ENCODE measurements at places on chromosomes 5 and 9.

DNA sequence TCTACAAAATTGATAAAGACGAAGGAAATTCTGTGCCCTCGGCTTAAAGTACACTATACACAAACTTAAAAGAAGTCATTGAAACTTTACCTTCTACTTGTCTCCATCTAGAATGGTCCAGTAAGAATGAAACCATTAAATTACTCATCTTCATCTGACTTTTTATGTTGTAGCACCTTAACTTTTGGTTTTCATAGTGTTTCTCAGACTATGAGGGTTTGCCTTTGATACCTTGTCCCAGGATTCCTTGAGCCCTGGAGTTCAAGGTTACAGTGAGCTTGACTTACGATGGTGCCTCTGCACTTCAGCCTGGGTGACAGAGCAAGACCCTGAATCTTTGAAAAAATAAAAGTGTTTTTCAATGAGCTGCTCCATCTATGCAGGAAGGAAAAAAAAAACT is 132.2 kb downstream of the CDC42SE2 start:
- DNase-seq, result no peak

GRCh38 chr9:121324316-121324715 is 45.7 kb downstream of the STOM start:
- DNase-seq, result no peak

- DNase-seq, result no peak
Measured at GRCh38 chr9:70772601-70773000, 348.8 kb downstream of the TRPM3 start.

GRCh38 chr5:139488260-139488659 is 5.7 kb upstream of the STING1 start:
- no peak for DNase-seq

- no peak for DNase-seq
Measured at GRCh38 chr5:148014276-148014675, 49.5 kb upstream of the SPINK5 start.

DNA sequence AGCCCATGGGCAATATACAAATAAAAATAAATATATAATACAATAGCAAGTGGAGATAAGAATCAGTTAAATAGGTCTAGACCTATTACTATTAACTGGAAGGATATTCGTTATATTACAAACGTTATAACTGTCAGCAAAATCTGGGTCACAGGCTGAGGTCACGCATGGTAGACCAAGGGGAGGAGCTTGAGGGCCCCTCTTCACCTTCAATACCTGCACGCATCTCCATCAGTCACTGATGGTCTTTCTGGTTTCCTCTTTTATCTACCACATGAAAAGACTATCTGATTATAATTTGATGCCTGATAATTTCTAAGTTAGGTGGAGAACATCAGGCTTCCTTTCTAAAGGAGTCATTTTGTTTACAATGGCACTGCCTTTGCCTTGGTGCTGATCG is 43.2 kb downstream of the MAT2B start:
- DNase-seq, result no peak

GRCh38 chr5:145776886-145777285 is 58.3 kb downstream of the PRELID2 start:
- DNase-seq, result no peak

DNA sequence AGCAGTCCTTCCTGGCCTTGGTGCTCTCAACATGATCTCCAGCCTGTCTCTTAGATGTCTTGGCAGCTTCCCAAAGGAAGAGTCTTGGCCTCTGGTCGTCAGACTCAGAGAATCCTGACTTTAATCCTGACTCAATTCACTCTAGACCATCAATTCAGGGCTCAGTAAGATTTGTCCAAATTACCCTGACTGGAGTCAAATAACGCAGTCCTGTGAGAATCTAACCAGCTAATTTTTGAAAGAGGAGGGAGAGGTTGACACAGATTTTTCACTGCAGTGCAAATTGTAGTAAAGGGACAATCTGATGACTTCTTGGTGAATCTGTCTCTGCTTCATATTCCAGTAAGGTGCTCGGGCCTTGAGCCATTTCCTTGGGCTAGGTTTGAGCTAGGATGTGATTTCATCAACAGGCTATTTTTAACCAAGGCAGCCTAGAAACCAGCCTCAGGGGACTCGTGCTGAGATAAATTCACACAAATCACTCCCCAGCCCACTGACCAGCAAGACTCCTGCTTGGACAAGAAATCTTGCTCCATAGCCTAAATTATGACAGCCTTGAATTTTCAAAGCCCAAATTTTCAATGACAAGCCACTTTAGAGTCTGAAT is 257.4 kb downstream of the ENC1 start:
- DNase-seq, result no peak
